ENCODE measurements at places on chromosomes 12 and 14.
A peak's percentile ranks its signal among the peaks of the same experiment; 100 is the strongest.

DNA sequence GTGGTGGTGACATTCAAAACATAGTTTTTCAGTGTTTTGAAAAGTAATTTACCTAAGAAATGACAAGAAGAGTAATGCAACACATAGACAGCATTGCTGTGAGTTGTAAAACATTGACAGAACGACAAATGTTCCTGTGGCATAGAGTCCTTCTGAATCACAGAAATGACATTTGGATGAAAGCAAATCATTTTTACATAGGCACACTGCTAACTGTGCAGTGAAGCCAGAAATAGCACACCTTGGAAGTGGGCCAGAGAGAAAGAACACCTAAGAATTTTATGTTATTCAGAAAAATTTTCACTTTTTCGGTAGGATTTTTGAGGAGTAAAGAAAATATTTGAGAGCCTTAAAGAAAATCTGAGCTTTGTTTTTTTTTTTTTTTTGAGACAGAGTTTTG is 100.6 kb downstream of the ANO4 start:
- DNase-seq: no peak

DNA sequence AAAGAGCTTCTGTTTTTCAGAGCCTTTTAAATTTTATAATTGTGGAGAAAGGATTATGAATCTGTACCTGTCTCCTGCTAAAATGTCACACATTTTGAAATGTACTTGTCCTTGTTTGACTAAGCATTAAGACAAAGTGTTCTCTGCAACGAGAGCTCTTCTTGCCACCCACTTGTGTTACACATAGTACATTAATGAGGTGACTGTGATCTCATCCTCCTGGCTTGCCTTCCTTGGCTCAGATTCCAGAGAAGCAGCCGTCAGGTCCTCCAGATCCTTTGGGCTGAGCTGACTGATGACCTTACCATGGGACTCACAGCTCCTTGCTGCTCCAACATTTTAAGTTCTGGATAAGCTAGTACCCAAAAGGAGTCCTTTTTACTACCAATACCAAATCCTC is 81.4 kb downstream of the BBS10 start:
- no peak for DNase-seq

DNA sequence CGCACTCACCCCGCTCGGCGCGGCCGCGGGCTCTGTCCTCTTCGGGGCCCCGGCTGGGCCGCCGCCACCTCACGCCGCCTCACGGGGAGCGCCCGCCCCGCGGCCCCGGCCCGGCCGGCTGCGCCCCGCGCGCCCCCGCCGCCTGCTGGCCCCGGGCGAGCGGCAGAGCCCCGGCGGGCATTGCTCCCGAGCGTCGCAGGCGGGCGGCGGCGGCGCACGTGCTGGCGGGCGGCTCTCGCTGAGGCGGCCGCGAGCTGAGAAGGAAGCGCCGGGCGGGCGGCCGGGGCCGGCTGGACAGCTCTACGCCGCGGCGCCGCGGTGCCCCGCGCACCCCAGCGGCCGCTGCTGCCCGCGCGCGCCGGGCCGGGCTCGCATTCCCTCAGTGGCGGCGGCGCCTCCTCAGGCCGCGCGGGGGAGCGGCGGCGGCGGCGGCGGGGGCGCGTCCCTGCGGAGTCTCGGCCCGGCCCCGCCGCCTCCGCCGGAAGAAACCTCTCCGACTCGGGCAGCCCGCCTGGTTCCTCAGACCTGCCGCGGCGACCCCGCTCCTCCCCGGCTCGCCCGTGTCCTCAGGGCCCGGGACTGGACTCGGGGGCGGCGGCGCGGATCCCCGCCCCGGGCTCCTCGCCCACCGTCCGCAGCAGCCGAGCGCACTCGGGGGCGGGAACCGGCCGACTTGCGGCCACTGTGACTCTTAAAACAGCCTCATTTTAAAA is at the start of gene PITPNM2:
TSS of gene PITPNM2 (minus strand) at position 347 of the 713 bp plus-strand sequence. CDS start 116,500 bp downstream, outside the sequence.
- peak; percentile 23 for DNase-seq

GRCh38 chr12:15672671-15673270 is 116.4 kb downstream of the EPS8 start:
- no peak for DNase-seq

DNA sequence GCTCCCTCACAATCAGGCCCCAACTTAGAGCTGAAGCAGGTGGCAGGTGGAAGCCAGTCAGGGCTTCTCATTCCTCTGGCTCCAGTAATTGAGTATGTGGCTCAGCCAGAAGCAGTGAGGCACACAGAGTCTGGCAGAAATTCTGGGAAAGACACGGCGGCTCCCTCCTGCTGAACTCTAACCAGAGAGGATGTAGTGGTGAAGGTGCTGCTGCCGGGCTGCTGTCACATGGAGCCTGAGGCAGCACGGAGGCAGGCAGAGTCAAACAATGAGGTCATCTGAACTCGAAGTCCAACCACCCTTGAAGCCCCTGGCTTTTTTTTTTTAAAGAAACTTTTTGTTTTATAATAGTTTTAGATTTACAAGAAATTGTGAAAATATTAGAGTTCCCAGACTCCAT is 33.4 kb upstream of the SMOC1 start:
- no peak for DNase-seq

DNA sequence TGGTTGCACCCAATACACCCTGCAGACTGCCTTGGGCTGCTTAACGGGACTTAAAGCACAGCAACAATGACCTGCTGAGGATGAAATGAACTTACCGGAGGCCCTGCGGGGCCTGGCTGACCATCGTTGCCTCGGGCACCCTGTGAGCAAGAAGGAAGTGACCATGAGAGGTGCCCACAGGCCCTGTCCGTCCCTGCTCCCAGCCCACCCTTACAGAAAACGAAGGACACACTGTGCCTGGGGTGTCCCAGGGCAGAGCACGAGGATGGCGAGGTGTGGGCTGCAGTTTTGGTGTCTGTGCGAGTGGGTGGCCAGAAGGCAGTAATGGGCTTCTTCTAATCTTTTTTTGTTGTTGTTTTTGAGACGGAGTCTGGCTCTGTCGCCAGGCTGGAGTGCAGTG is 14.6 kb downstream of the COL2A1 start:
- no peak for DNase-seq

GRCh38 chr14:101877766-101878165 is 86.6 kb upstream of the DYNC1H1 start:
- no peak for DNase-seq

- no peak for DNase-seq
These were observed 204.1 kb downstream of the CACNA1C start for GRCh38 chr12:2256915-2257314.

- DNase-seq: no peak
These were observed 55.7 kb downstream of the TMX1 start for GRCh38 chr14:51295646-51296263.

DNA sequence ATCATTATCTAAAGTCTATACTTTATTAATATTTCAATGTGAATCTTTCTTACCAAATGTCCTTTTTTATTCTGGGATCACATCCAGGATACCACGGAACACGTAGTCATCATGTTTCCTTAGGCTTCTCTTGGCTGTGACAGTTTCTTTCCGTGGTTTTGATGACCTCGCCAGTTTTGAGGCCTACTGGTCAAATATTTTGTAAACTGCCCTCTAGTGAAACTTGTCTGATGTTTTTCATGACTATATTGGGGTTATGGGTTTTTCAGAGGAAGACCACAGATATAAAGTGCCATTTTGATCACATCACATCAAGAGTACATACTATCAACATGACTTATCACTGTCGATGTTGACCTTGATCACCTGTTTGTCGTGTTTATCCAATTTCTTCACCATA is 14.1 kb upstream of the SERPINA6 start:
- DNase-seq: no peak

GRCh38 chr14:92461891-92462290 is 51.7 kb upstream of the RIN3 start:
- DNase-seq: no peak

DNA sequence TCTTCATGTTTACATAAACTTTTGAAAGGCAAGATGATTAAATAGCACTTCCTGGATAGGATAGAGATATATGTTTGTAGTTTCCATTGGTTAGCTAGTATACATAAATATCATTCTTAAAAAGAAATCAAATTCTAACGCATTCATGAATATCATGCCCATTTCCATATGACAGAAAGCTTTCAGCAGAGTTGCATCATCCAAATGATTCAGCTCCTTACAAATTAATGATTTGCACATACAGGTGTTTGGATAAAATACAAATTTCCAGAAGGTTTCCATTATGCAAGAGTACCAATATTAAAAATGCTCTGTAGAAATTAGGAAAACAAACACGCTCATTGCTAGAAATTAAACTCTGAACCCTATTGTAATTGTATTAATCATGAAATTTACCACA is 264.4 kb downstream of the FOXG1 start:
- DNase-seq: no peak

DNA sequence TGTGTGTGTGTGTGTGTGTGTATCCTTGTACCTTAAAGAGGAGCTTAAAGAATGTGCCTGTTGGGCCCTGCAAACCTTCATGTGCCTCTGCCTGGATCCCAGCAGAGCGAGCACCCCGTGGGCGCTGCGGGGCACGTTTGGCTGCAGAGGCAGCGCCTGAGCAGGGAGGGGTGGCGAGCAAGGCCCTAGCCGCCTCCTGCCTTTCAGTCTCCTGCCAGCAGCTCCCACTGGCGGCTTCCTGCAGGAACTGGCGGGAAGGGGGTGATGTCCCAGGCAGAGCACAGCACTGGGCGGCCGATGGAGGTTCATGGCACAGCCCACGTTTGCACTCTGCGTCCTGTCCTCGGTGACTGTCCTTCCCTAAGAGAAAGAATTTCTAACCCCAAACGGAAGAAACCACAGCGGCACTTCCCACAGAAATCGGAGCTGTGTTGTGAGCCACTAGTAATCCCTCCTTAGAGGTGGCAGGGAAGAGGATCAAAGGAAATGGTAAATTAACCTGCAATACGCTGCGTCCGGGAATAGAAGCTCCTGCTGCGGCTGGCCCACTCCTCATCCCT is 19.8 kb downstream of the ZBTB42 start:
- DNase-seq: no peak

DNA sequence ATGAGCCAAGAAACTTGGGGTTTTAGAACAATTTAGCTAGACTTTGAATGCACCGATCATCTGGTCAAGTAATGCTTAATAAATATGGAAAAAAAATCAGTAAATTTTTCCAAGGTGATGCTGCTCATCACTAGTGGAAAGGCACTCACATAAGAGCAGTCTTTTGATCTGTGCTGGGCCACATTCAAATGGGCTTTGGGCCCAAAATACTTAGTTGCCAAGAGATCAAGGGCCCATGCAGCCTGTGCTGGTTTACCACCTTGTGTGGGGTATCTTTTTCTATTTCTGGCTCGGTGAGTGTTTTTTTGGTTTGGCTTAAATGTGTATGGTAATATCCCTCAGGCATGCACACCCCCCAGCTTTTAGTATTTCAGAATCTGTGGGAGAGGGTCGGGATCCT is 943.2 kb downstream of the TMTC2 start:
- DNase-seq: no peak

DNA sequence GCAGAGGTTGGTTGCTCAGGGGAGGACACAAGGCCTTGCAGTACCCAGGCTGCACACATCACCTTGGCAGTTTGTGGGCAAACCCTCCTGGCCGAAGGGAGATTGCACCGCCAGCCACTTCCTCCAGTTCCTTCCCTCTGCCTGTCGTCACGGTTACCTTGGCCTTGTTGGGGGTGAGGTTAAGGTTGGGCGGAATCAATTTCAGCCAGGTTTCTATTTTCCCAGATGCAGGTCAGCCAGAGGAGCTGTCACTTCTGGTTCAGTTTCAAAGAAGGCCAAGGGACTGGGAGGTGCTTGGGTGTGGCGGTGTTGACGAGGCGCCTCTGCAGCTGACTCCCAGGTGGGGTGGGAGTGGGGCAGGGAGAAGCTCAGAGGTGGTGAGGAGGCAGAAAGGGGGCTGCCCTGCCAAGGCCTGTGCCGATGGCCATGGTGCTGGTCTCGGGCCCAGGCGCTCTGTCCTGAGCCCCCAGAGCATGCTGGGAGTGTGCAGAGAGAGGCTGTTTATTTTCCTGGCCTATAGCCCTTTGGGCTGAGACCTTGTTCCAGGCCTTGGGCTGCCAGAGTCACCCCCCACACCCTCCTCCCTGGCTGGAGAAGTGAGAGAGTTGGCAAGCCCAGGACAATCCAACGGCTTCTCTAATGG is 31.4 kb downstream of the JDP2 start:
- DNase-seq: no peak

DNA sequence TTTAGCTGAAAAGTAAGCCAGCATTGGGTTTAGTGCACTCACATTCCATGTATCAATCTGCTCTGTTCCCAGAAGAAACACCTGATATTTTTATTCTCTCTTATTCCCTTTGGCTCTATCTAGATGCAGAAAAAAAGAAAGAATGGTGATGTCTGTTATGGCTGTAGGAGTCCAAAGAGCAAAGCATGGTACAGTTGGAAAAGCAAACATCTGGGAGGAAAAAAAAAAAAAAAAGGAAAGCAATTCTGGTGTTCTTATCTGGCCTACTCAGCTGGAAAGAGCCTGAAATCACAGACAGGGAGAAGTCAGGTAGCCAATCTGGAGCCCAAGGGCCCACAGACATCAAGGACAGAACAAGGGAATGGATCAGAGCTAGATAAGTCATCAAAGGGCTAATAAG is 293.9 kb downstream of the DUSP6 start:
- no peak for DNase-seq

GRCh38 chr12:117404940-117405339 is 43.5 kb upstream of the NOS1 start:
- DNase-seq: no peak

GRCh38 chr14:65179918-65180724 is 77.8 kb upstream of the MAX start:
- no peak for DNase-seq

GRCh38 chr12:117853600-117853999 is 115.2 kb downstream of the KSR2 start:
- no peak for DNase-seq

GRCh38 chr14:92437729-92438285 is 75.8 kb upstream of the RIN3 start:
- DNase-seq: no peak

DNA sequence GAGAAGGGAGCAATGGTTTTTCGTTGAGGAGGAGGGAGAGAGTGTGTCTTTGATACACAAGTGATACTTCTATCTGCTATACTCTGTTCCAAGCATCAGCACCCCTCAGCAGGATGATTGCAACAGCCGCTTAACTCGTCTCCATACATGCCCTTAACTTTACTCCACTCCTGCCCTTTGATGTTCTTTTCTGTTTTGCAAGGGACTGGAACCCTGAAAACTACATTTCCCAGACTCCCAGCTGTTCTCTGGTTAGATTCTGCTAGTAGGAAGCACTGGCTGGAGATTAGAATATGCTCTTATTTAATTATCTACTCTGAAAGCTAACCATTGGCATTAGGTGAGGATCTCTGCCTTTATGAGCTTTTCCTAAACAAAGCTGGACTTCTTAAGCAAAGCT is 23.5 kb upstream of the CRADD start:
- DNase-seq: no peak

- DNase-seq: peak; percentile 15
These were observed 707 bp downstream of the DHRS1 start for GRCh38 chr14:24298892-24299254.

- DNase-seq: no peak
These were observed 186.7 kb downstream of the ANO2 start for GRCh38 chr12:5758347-5758746.

- no peak for DNase-seq
These were observed 172.3 kb upstream of the NOS1 start for GRCh38 chr12:117533687-117534086.

DNA sequence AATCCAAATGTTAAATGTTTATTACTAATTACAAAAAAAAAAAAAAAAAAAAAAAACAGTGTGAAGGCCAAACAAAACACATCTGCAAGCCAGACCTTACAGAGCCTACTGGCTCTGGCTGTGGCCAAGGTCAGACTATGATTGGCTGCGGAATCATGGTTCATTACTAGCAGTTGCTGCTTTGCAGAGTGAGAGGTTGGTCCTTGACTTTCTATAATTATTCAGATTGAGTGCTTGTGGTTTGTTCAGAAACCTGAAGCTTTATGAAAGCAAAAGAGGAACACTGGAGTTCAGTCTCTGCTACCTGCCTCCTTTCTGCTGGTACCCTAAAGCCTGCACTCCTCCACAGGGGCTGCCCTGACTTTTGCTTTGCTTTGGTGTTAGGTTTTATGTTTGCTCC is 550.9 kb downstream of the BCL11B start:
- DNase-seq: no peak
